ENCODE measurements at places on chromosomes 4 and X.

DNA sequence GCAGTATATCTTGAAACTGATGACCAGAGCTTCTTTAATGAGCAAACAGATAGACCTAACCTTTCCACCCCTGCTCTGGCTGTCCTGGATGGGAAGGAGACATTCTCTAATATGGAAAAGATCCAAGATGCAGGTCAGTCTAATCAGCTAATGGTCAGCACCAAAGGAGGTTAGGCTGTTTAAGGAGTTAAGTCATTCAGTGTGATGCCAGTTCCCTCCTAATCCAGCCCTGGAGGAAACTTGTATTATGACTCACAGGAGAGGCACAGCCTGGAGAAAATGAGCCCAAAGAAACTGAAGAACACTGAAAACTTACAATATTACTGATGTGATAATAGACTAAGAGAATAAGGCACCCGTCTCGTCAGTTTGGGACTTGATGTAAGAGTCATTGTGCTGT, 323.0 kb downstream of the HNRNPD start:
- DNase-seq: no peak

DNA sequence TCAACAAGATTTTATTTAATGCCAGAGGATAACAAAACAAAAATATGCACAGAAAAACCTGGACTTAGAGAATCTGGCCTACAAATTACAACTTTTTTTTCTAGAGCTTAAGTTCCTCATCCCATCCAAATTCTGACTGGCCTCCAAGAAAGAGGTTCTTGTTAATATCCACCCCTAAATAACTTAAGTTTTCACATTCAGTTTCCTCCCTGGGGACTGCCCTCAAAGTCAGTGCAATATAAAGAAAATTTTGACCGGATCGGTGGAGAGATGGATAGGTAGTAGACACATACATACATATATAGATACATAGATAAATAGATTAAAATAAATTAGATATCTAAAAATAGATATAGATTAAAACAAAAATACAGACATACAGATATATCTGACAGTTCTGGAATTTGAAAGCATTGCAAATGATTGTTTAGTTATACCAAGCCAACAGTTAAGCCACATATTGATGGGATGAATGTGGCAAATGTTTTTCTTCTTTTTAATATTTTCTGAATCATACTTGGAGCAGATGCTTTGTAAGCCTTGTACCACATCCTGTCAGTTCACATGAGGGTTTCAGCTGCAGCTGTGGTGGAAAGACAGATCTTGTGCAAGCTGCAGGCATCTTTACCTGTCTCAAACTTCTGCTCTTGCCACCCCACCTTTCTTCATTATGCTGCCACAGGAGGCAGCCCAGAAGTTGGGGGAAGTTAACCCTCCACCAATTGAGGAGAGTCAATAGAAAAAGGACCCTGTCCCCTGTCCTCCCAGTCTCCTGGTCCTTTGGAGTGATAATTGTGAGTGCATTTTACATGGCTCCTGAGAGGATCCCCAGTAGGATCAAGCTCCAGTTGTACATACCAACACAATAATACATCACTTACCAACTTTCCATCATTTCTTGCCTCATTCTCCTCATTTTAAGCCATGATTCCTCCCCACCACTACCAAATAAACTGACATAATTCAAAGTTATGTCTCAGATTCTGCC, 58.5 kb upstream of the PRDM8 start:
- peak; percentile 82 for DNase-seq

DNA sequence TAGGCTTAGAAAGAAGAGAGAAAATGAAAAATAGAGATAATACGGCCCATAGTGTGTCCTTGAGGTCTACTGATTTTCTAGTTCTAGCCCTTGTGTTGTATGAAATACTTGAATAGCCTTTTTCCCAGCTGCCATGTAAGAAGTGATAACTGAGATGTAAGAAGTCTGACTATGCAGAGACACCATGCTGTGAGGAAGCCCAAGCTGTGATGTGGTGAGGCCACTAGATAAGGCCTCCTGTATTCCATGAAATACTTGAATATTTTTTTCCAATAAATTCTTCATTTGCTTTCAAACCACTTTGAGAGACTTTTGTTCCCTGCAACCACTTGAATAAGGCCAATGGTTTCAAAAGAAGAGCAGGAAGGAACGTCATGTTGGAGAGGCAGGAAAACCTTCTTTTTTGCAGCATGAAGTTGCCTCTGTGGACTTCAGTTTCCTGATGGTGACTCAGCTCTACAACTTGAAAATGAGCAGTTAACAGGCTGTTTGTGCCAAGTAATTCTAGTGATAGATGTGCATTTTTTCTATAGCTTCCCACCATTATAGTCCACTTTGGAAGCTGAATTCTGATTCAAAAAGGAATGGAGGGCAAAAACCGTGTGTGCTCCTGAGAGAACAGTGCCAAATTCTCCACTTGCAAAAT, 25.5 kb upstream of the FAM9C start:
- peak; percentile 50 for DNase-seq

- peak; percentile 61 for DNase-seq
These were observed 147.1 kb downstream of the NHS start for GRCh38 chrX:17521871-17522693.

DNA sequence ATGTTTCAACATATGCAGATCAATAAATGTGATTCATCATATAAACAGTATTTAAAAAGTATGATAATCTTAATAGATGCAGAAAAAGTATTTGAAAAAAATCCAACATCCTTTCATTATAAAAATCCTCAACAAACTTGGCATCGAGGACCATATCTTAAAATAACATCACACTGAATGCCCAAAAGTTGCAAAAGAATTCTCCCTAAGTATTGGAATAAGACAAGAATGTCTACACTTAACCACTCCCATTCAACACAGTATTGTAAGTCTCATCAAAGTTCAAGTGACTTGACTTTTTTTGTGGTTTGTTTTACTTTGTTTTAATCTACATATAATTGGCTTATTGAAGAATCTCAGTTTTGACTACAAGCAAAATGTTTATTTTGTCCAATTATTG, 779.0 kb upstream of the SLIT2 start:
- DNase-seq: no peak

DNA sequence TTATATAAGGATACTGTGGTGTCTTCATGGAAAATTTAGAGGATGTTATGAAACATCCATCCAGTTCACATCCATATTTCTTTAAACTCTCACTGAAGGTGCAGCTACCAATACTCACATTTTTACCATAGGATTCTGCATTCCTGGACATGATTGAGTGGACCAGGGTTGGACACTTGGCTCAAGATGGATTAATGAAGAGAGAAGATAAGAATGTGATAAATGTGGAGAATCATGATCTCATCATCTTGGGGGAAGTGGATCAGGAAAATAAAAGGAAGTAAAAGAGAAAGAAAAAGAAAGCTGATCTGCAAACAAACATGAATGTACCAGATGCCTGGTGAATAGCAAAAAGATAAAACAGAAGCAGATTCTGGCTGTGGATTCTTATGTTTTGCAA, 175.4 kb downstream of the NPFFR2 start:
- DNase-seq: no peak

DNA sequence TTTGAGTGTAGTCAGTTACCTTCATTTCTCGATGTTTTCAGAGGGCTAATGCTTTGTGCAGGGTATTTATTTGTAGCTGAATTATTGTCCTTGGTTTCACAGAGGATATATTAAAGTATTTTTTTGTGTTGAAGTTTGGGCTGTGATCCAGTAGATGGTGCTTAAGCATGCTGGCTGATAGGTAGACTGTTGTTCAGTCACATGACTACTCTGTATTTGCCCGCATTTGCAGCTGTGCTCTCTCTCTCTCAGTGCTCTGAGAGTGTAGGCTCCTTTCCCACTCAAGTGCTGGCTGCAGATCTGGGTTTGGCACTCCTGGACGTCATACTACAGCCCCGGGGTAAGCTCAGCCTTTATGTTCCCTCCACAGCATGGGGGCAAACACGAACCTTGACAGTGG, 21.7 kb downstream of the RAB40AL start:
- no peak for DNase-seq
